ENCODE measurements at places on chromosomes 3 and 15.
A peak's percentile ranks its signal among the peaks of the same experiment; 100 is the strongest.

- DNase-seq: no peak
These were observed 97.2 kb downstream of the SEC22A start for GRCh38 chr3:123298903-123299302.

- DNase-seq: no peak
These were observed 26.7 kb downstream of the C3orf20 start for GRCh38 chr3:14701676-14702075.

DNA sequence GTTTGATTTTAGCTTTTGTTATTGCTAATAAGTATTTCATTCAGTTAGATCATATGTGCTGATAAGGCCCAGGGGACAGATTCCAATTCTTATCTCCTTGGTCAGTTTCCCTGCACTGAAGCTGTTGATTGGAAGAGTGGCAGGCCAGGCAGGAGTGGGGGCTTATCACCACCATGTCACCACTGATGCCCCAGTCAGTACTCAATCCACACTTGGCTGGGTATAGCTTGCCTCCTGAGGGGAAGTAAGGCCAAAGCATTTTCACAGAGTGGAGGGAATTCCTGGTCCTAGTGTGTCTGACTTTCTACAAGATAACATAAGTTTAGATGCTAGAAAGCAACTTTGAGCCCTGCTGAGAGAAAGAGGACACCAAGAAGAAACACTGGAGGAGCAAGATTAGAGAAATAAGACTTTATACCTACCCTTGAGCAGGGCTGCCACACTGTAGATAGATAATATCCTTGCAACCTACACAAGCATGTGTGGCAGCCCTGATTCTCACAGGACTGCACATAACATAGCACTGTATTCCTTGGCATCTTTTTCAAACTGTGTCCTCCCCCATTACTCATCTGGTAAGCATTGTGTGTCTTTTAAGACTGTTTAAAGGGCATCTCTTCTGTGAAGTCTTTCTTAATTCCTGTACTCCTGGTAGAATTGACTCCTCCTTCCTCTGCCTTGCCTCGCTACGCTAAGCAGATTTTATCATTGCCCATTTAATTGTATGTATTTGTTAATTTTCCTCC is 24.3 kb downstream of the OXNAD1 start:
- DNase-seq: no peak

DNA sequence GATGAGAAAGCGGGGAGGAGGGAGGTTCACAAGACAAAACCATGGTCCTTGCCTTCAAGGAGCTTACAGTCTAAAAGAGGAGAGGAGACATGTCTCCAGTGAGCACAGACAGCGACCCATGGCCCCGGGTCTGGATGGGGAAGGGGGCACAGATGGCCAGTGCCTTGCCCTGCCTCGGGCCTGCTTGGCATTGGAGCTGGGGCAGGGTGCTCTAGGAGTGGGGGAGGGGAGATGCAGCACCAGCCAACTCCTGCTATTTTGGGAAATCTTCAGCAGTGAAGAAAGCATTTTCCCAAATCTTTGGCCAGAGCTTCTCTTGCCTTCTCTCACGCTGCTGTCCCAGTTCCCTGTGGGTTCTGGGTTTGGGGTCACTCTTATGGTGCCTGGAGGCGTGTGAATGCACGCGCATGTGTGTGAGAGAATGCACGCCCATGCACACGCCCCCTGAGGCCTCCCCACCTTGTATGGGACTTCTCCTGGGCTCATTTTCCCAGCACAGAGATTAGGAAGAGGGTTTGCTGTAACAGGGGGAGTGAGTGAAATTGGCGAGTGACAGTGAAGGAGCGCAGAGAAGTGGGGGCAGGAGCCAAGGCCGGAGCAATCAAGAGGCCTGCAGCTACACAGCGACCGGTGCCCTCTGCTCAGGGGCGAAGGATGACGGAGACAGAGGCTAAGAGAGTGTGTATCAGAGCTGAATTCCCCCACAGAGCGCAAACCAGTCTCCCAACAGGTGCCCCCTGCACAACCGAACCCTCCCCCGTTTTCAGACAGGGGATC is 71.5 kb downstream of the SEMA5B start:
- DNase-seq: no peak

DNA sequence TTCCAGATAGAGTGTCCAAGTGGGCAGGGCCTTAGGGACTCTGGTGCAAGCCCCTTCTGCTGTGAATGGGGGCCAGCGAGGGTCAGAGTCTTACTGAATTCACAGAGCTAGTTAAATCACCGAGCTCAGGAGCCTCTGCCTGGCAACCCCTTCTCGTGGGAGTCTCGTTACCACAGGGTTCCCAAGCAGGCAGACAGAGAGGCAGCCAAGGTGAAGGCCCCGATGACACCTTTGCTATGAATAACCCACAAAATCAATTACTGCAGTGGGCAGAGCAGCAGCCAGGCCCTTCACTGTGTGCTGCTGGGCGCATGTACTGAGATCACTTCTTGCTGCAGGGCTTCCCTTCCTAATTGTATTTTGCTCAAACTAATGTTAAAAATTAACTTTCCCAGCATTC is 56.9 kb downstream of the SPSB4 start:
- DNase-seq: no peak

DNA sequence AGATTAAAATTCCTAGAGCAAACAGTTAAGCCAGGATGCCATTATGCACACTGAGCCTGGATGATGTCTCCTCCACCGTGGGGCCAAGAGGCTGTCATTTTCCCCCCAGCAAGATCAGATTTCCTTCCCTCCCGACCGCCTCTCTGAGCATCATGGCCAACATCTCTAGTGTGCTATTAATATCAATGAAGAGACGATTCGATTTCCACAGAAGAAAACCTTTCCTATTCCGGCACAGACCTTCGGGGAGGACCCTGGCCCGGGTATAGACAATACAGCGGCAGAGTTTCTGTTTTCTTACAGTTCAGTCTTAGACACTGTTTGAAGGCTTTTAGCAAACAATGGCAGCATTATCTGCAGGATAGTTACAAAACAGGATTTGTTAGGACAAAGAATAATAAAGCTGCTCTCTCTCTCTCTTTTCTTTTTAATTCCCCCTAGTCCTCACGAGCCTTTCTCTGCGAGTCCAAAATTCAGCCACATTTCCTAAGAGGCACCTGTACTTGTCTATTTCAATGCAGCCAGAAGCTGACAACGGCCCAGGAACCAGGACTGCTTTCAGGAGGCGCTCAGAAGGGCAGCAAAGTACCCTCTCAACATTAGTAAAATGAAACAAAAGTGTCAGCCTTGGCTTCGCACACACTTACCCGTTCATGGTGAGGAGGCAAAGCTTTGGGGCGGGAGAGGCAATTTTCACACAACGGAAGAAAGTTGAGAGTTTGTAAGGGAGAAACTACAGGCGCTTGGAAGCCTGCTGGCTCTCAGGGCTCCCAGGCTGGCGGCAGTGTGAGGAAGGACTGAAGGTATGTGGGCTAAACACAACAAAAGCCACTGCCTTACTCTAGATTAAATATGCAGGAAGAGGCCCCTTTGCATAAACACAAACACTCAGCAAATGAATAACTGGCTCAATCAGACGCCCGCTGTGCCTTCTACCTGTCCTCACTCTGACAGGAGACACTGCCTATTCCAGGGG is 278.0 kb downstream of the FOXP1 start:
- no peak for DNase-seq

DNA sequence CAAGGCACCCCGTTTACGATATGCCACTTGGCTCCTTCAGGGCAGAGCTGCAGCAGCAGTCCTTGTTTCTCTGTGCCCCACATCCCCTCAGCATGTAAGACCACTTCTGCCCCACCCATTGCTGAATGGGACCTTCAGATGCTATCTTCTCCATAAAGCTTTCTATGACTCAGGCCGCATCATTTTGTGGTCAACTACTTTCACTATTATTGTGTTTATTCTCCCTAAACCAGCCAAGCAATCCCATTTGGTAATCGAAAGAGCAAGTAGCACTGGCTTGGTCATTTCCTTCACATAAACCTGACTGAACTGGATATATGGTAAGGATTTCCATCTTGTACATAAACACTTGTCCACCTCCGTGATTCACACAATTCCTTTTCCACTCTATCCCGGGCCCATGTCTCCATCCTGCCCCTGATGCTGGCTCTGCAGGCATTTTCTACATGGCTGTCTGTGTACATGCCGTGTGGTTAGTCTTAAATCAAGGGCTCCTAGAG is 25.7 kb downstream of the LIPC start:
- peak; percentile 30 for DNase-seq

DNA sequence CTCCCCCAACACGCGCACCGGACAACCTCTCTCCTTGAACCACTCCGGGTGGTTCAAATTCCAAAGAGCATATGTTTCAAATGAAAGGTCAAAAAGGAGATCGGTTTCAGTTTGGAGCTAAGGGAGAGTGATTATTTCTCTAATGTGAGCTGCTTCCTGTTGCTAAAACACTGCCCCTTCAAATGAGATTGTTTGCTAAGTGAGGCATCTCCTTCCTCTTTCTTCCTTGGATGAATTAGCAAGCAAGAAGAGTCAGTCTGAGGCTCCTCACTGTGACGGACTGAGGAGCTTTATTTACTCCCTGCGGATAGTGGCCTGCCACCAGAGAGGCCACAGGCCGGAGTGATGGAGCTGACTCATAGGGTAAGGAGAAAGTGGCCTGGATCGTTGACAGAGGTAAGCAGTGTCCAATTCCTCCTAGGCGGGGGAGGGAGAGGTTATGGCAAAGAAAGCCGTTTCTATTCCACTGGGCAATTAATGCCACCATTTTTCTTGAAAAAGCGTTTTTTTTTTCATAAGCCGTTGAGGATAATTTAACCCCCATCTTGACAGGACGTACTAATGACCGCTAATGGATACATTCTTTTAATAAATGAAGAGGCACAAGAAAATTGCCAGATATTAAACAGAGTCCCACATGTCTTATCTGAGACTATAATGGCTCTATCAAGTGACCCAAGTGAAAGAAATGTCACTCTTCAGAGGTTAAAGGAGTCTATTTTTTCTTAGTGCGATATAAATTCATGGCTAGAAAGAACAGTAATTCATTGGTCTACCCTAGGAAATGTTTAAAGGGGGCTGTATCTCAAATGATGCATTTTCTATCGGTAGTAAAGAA is 167.0 kb upstream of the ANKRD28 start:
- peak; percentile 75 for DNase-seq

- no peak for DNase-seq
These were observed 5.7 kb downstream of the SNAPC5 start for GRCh38 chr15:66491846-66492245.

DNA sequence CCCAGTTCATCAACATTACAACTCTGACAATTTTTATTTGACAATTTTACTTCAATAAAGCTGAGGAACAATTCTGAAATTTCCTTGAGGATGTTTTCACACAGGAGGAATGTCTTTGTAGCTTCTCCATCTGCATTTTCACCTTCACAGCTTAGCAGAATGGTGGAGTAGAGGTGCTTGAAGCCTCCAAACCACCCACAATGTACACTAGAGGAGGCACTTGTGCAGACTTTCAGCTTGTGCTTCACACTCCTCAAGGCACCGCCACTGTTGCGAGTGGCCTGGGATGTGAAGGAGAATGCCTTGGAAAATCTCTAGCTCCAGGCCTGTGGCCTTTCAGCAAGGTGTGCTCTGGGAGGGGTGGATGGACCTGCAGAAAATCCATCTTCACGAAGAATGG is 181.9 kb downstream of the EPHB1 start:
- DNase-seq: no peak

GRCh38 chr3:54228806-54229205 is 106.5 kb downstream of the CACNA2D3 start:
- no peak for DNase-seq

- DNase-seq: no peak
These were observed 1.0 kb upstream of the ISY1 start for GRCh38 chr3:129161860-129162271.

- DNase-seq: no peak
These were observed 75.1 kb downstream of the VGLL4 start for GRCh38 chr3:11568503-11569155.

DNA sequence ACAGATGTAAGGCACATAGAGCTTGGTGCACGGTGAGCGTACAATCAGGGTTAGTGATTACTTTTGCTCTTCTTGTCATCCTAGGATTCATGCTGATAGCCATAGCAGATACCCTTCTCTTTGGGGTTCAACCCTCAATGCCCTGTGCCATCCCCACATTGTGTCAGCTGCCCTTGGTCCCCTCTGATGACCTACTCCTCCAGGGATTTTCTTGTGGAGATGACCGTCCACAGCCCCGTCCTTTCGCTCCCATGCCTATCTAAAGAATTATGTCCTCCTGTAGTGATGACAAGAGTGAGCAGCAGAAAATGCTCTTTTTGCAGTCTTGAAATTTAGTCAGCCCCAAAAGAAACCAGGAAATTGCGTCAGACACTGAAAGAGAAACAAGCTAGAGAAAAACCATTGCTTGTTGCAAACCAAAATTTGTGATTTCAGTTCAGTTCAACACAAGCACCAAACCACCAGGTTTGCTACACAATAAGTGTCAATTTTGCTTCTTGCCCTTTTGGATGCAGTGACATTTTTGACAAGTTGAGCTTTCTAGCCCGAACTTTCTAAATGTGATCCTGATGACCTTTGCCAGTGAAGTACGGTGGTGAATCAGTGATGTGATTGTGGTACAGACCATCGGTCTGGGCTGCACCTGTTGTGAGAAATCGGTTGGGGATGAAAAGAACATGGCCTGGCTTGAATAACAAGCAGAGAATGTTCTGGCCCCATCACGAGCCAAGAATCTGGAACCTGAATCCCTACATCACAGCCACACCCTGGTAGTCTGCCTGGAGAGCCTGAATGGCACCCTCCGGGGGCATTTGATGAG is 41.3 kb downstream of the CMTM7 start:
- DNase-seq: no peak

DNA sequence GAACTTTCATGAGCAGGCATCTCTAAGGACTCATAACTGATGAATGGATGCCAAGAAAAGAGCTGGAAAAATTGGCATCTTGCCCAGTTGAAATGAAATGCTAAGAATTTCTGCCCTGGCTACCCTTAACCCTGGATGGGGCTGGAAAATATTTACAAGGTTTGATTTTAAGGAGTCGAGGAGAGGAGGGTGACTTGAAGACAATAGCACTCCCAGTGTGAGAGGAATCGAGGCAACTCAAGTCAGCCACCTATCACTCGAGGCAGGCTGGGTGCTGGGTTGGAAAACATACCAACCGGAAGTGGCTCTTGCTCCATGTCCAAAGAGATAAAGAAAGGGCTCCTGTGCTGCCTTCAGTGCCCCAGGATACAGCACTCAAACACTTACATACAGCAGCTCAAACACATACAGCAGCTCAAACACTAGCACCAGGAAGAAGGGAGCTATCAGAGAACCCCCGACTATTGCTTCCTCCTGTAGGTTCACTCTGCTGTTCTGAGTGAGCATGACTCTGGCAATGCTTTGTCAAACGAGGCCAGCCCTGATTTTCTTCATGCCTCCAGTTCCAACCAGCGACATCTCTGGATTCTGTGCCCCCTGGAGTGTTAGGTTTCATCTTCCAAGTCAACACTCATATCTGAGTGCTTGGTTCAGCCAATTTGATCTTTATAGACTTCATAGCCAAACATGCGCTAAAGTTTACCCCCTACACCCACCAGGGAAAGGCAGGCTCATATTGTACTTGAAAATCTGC is 4.9 kb downstream of the PRICKLE2 start:
- DNase-seq: no peak

DNA sequence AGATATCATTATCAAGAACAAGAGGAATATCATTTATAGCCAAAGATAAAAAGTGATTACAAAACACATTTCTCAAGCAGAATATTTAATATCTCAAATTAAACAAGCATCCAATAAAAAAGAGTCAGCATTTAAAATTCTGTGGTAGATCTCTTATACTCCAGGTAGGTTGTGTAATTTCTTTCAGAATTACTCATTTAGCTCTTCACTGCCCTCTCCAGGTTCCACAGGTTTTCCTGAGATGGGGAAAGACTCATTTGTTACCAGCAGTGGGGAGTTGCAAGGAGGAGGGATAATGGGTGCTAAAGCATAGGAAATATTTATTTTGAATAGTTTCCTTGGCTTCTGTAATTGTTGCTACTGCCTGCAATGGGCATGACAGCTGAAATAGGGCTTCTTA is 83.1 kb upstream of the RASGRP1 start:
- DNase-seq: no peak

- DNase-seq: no peak
These were observed 277.2 kb downstream of the TBL1XR1 start for GRCh38 chr3:176919836-176920765.
